NCI-H146 (cell line): ENCODE measurements at places on chromosomes 7 and 10.

GRCh38 chr7:105769901-105770628 is 106.3 kb downstream of the ATXN7L1 start:
- DNase-seq = no peak

GRCh38 chr7:101537205-101537604 is 91.9 kb downstream of the MYL10 start:
- no peak for DNase-seq

DNA sequence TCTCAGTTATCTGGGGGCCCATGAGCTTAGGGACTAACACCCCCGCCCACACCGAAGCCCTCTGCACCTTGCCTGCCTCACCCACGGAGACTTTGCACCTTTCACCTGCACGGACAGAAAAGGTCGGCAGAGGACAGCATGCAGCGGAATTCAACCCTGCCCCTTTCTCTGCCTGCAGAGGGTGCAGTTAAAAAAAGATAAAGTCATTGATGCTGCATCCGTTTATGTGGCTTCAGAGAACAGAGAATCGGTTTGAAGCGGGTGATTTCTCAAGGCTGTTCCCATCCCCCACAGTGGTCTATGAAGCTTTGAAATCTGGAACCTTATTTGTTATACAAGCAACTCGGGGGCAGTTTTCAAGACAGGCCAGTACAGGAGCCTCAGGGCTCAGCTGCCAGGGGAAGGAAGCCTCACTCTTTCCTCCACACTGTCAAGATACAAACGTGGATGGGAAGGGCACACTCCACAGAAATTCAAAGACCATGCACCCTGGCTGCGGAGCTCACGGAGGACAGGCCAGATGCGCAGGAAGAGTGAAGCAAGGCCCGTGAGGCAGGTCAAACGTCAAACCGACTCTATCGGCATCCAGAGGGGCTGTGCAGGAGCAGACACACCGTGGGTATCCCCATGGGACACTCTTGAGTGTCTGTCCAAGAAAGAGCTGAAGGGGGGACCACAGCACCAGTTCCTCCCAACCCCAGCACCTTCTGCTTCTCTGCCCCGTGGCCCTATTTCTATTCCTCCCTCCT is 66.3 kb downstream of the INSIG1 start:
- no peak for DNase-seq

DNA sequence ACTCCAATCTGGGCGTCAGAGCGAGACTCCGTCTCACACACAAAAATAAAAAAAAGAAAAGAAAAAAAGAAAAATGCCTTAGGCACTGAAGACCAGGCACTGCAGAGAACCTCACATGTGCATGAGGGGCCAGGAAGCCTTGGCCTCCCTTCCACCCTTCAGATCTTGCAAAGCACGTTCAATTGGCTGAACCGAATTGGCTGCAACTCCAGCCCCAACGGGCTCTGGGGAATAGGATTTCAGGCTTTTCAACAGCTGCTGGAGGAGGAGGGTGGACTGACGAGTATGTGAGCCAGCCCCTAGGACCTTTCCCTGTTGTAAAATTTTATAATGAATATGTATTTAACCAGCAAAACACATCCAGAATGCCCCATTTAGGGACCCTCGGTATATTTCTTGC is 16.7 kb downstream of the TMEM120A start:
- DNase-seq = no peak

GRCh38 chr7:139853506-139854123 is 24.6 kb downstream of the TBXAS1 start:
- DNase-seq = no peak

DNA sequence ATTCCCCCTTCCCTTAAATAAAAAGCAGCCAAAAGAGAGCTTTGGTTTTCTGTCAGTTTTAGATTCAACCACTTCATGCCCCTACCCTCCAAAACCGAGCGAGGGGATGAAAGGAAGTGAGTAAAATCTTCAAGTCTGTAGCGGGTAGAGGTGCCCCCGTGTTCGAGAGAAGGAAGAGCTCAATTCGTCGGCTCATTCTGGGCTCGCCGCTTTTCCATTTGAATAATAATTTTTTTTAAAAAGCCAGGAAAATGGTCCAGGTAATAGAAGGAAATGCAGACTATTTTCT is 436.2 kb upstream of the GALNT17 start:
- peak; percentile 24 for DNase-seq

- no peak for DNase-seq
Measured at GRCh38 chr7:23212841-23213240, 31.0 kb downstream of the NUP42 start.

DNA sequence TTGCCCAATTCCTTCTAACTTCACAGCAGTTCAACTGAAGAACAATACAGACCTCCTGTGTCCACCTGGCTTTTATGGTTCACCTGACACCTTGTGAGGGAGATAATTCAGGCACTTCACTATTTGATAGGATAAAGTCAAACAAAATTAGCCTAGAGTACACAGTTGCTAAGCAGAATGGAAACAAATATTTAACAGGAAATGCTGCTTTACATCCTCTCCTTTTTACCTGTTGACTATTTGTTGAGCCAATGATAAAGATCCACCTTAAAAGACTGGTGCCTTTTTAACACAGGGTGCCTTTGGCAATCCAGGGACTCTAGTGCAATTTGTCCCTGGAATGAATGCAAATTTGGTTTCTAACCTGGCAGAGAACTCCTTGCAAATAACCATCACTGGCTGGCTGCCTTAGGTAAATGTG is 39.8 kb downstream of the ITPRID1 start:
- DNase-seq = peak; percentile 85

DNA sequence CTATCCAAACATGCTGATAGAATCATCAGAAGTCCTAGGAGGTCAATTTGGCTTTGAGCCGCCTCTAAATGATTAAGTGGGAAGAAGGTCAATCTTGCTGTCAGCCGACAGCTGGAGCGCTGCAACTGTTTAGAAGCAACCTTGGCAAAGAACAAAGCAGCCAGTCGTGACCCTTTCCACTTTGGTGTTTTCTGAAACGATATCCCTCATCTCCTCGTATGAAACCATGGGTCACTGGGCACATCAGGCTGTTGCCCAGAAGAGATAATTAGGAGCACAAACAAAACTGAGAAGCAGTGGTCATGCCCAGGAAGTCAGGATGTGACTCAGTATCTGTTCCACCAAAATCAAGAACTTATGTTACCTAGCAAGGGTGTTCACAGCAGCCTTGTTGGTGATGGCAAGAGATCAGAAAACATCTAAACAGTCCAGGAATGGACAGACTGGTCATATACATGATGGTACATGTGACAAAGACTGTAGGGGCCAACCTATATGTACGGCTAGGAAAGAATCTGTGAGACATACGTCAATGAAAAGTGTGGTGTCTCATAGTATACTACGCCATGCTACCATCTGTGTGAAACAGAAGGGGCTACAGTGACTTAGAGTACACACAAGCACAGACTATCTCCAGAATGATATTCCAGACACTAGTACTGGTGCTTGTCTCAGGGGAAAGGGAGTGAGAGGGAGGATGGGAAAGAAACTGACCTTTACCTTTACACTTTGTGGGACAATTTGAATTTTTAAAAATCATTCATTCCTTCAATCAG is 22.4 kb downstream of the STN1 start:
- DNase-seq = no peak

- DNase-seq = no peak
Measured at GRCh38 chr10:68108051-68108450, 1.2 kb upstream of the MYPN start.

DNA sequence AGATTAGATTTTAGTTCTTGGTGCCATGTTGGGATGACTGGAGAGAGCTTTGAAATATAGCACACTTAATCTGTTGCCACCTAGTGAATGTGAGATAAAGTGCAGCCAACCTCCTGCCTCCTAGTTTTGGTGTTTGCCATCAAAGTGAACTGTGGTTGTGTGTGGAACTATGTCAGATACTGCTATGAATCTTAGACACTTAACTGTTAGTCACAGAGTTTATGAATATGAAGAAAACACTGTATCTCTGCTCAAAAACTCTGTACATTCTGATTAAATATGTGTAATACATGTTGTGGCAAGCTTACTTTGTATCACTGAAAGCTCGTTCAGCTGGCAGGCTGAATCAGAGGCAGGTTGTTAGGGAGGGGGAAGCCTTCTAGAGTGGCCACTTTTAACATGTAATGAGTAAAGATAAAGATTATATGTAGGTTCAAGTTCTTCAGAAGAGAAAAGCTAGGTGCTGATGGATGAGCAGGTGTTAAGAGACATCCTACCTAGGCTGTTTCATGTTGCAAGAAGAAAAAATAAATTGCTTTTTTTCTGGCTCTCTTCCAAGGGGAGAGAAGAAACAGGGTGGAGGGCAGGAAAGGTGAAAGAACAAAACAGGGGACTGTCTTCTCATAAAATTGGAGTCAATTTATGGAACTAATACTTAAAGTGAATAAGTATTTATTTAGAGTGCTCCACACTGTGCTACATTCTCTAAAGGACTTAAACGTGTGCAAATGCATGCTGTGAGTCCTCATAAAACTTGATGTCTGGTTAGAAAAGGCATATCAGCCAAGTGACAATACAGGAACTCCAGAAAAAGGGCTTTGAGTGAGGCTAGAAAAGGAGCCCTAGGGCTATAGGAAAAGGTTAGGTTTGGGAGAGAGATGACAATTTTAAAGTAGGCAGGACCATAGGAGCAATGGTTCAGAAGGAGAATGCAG is 14.1 kb upstream of the LAMB1 start:
- peak; percentile 61 for DNase-seq

DNA sequence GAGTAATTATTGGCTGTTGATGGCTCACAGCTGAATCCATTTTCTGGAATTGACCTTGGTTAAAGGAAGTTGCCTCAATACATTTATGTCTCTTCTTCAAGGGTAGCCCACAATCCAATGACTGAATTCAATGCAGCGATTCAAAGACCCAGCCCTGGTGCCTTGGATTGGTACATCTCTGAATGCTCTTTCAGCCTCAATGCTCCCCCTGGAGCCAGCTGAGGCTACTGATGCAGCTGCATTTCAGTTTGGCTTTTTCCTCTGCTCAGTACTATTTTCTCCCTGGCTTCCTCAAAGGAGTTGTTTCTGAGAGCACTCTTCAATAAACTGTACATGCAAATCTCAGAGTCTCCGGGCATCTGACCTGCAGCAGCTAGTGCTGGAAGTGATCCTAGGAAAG is 633 bp upstream of the EBLN1 start:
- no peak for DNase-seq

DNA sequence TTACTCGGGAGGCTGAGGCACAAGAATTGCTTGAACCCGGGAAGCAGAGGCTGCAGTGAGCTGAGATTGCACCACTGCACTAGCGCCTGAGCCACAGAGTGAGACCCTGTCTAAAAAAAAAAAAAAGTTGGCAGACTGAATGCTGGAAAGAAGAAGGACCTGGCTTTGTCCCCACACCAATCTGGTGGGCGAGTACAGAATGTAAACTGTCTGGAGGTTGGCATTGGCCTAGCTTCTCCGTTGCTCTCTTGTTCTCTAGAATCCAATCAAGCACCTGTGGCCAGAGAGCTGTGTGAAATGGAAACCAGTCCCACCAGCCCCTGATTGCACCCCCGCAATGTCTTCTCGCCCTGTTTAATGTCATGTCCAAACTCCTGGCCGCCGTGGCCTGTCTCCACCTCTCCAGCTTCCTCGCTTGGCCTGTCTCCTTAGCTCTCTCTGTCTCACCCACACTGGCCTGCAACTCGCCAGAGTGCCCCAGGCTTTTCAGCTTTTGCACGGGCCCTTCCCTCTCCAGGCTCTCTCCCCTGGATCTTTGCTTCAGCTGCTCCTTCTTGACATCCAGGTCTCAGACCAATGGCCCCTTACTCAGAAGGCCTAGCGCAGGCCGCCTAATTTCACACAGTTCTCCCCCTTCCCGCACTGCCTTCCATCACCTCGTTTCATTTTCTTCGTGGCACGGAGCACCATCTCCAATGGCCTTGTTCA is 670 bp upstream of the AGK start:
- DNase-seq = peak; percentile 50

DNA sequence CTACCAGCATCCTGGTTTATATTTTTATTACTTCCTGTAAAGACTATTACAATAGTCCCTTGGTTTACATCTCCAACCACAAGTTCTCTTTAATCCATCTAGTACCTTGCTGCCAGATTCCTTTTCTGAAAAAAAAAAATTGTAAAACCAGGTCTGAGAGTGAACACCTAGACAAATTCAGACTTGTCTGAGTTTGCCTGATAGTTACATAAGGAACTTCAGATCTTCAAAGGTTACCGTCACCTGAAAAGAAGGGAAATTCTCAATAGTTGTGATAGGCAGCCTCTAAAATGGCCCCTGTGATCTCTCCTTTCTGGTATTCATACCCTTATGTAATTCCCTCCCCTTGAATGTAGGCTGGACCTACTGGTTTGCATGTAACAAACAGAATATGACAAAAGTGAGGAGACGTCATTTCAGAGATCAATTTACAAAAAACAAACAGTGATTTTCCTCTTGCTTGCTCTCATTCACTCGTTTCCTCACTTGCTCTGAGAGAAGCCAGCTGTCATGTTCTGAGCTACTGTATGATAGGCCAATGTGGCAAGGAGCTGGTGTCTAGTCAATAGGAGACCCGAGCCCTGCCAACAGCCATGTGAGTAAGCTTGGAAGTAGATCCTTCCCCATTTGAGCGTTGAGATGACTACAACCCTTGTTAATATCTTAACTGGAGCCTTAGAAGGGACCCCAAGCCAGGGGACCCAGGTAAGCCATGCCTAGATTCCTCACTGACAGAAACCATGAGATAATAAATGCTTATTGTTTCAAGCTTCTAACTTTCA is 110.9 kb upstream of the LSM8 start:
- DNase-seq = no peak

DNA sequence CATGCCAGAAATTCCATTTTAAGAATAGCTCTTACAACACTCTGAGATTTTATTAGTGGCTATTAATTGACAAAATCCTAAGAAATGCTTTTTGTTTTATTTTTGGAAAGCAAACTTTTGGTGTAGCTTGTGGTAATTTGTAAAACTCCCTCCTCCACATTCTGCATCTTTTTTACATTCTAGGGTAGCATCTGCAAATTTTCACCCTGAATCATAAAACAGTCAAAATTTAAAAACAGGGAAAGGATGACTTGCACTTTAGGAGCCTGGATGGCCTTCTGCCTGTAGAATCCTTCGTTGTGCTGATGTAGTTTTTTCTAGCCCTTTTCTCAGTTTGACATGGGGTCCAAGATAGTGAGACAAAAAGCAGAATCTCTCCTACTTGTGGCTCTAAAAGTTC is 316.1 kb downstream of the ADRA2A start:
- no peak for DNase-seq

DNA sequence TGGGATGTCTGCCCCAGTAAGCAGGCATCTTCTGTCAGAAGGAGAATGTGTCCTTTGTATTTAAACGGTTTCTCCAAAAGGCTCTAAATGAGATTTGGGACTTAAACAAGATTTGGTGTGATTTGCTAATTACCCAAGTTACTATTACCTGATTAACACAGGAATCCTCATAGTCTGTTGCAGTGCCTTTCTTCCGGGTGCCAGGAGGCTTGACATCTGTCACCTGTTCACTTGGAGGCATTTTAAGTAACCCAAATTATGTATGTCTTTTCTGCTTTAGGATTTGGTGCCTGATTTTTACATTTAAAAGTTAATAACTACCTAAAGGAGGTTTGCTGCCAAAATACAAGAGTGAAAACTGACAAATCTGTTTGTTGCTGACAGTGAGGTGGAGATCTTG is 587.9 kb upstream of the GALNT17 start:
- DNase-seq = no peak

- DNase-seq = no peak
Measured at GRCh38 chr7:87426160-87426559, 49.3 kb downstream of the ABCB4 start.

GRCh38 chr7:135236727-135237126 is 3.1 kb downstream of the STRA8 start:
- DNase-seq = no peak

GRCh38 chr10:14876764-14877163 is 1.9 kb upstream of the SUV39H2 start:
- DNase-seq = no peak
